ENCODE measurements at places on chromosomes 12 and 14. TPM values are rescaled to one million over a fixed set of nuclear protein-coding genes. Genes with fewer than 3 reads are reported as not detected.

DNA sequence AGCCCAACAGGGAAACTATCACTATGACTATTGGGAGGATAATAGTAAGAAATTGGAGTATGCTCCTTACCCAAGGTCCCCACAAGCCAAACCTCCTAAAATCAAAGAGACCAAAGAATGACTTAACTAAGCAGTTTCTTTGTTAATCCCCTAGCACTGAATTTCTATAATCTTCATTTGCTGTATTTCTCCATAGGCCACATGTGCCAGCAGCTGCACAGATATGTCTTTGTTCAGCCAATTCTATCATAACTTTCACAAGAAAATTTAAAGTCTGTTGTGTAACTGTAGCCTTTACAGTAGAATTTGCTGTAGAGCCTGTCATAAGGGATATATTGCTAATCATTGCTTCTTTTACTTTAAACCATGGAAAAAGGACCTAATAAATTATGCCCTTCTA is 104.0 kb downstream of the RIN3 start:
- no peaks in the 10 kb centered on the region for H3K36me3 ChIP-seq
- no peak overlapping the region for H3K27ac ChIP-seq
- no peaks in the 10 kb centered on the region for H3K27me3 ChIP-seq
- no peak overlapping the region for H3K4me3 ChIP-seq
- H3K4me1 ChIP-seq = no peaks in the 10 kb centered on the region

TESPA1 gene
- 0.10 TPM for polyA plus RNA-seq

DNA sequence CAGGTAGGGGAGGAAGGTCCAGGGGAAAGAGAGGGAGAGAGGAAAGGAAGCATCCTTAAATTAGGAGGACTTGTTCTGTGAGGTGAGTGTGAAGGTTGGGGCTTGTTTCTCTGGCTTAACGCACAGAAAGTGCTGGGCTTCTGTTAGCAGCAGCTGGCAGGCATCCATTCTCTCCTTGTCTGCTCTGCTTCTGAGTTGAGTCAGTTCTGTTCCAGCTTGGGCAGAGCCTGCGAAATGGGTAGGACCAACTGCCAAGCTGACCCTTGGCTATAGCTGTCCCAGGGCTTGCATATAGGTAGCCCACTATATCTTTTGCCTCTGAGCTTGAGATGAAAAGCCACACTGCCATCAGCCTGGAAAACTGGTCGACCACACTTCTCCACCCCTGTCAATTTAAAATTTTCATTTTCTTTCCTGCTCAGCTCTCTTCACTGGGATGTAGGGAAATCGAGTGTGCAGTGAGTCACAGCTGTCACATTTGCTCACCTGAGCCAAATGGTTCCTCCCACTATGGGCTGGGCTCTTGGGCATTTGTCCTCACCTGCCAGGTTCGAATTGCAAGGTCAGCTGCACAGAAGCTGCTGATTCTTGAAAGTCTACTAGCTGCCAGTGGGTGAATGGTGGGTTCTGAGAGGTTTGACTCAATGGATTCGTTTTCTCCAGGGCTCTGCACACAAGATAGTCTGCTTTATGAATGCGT is 256.4 kb upstream of the PWP1 start:
- H3K4me3 ChIP-seq = no peak overlapping the region
- no peaks in the 10 kb centered on the region for H3K27me3 ChIP-seq
- no peak overlapping the region for H3K27ac ChIP-seq
- DNase-seq = no peak

- no peak overlapping the region for H3K27ac ChIP-seq
- H3K27me3 ChIP-seq = no peaks in the 10 kb centered on the region
- H3K4me3 ChIP-seq = no peak overlapping the region
Observed at GRCh38 chr12:118714051-118714460, 267.3 kb upstream of the SRRM4 start.

ANKRD33 gene
- polyA plus RNA-seq = not detected

STYK1 gene
- polyA plus RNA-seq = not detected

GRCh38 chr14:92990456-92991430 is 67.8 kb downstream of the CHGA start:
- H3K36me3 ChIP-seq = no peaks in the 10 kb centered on the region
- H3K4me1 ChIP-seq = peaks cover 20% of the 10 kb centered on the region
- no peak overlapping the region for H3K4me3 ChIP-seq
- H3K27ac ChIP-seq = no peak overlapping the region
- H3K27me3 ChIP-seq = no peaks in the 10 kb centered on the region
- no peak for DNase-seq

OR4E2 gene
- polyA plus RNA-seq = not detected

STON2 gene
- polyA plus RNA-seq = 2.6 TPM

DNA sequence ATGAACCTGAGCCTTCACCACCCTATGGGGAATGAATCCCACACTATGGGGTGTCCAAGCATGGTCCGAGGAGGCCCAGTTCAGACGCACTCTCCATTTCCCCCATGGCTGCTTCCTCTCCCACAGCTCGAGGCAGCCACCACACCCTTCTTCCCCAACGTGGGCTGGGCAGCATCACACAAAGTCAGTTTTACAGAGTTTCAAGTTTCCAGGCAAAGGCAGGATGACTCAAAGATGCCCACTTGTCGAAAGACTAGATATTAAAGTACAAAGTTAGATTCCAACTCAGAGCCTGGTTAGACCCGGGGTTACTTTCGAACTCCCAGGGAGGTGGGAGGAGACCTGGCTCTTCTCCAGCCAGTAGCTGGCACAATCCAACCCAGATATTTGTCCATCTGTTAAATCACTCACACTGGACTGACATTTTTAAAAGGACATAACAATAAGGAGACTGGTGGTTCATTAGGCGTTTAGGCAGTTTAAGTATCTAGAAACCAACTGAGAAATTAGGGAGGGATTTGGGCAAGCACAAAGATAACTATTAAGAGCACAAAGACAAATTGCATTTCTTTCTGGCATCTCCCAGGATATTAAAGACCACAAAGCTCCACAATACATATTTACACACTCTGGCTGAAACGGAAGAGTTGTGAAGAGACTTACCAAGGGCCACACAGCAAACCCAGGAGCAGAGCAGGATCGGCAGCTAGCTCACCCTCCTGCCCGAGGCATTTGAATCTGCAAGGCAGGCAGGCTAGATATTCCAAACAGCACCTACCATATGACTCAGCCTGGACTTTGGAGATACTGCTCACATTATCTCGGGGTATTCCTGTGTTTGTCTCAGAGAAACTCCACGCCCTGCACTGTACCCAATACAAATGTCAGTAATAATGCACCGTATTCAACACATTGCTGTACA is 34.8 kb downstream of the TMCC3 start:
- peaks cover 10% of the 10 kb centered on the region for H3K4me1 ChIP-seq
- H3K4me3 ChIP-seq = no peak overlapping the region
- H3K27ac ChIP-seq = peak overlapping the region; percentile 4
- no peak for DNase-seq

KRT6C gene
- not detected for polyA plus RNA-seq

DNA sequence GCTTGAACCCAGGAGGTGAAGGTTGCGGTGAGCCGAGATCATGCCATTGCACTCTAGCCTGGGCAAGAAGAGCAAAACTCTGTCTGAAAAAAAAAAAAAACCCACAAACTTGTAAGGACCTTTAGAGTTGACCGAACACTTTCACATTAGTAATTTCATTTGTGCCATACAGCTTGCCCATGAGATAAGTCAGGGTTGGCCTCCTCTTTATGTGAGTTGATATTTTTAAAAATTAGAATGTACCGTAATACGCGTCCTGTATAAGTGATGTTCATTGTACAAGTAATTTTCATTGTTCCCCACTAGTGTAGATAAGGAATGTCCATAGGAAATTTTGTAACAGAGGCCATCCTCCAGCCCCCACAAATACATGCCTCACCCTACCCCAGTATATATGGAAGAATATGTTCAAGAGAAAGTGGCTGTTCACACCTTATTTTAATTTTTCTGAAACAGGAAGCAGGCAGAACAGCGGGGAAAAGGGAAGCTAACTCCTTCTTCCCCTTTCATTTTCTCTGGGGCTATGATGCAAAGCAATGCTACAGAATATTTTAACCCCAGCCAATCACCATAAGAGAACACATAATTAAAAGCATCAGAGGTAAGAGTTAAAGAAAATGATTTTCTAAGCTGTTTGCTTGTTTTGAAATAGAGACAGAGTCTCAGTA is 31.9 kb upstream of the HIF1A start:
- H3K27me3 ChIP-seq = no peaks in the 10 kb centered on the region
- no peaks in the 10 kb centered on the region for H3K36me3 ChIP-seq
- H3K27ac ChIP-seq = peak overlapping the region; percentile 39
- no peaks in the 10 kb centered on the region for H3K4me1 ChIP-seq

NPFF gene
- polyA plus RNA-seq = not detected

- no peak overlapping the region for H3K4me3 ChIP-seq
- H3K4me1 ChIP-seq = no peaks in the 10 kb centered on the region
- no peaks in the 10 kb centered on the region for H3K27me3 ChIP-seq
- peaks cover 5% of the 10 kb centered on the region for H3K36me3 ChIP-seq
Observed at GRCh38 chr14:72665259-72665658, 228.6 kb downstream of the DPF3 start.

GRCh38 chr12:124057691-124058090 is 84.7 kb downstream of the ZNF664 start:
- DNase-seq = no peak
- no peak overlapping the region for H3K4me3 ChIP-seq
- H3K4me1 ChIP-seq = no peaks in the 10 kb centered on the region
- H3K27me3 ChIP-seq = no peaks in the 10 kb centered on the region
- no peaks in the 10 kb centered on the region for H3K36me3 ChIP-seq

- H3K4me3 ChIP-seq = no peak overlapping the region
- H3K4me1 ChIP-seq = peaks cover 3% of the 10 kb centered on the region
- no peak overlapping the region for H3K27ac ChIP-seq
- no peaks in the 10 kb centered on the region for H3K36me3 ChIP-seq
- H3K27me3 ChIP-seq = no peaks in the 10 kb centered on the region
Observed at GRCh38 chr14:33449268-33449667, 501.6 kb downstream of the EGLN3 start.

GRCh38 chr12:89165703-89166102 is 186.6 kb downstream of the DUSP6 start:
- H3K27ac ChIP-seq = no peak overlapping the region
- no peaks in the 10 kb centered on the region for H3K36me3 ChIP-seq
- no peak overlapping the region for H3K4me3 ChIP-seq
- DNase-seq = no peak
- H3K4me1 ChIP-seq = peaks cover 18% of the 10 kb centered on the region

DNA sequence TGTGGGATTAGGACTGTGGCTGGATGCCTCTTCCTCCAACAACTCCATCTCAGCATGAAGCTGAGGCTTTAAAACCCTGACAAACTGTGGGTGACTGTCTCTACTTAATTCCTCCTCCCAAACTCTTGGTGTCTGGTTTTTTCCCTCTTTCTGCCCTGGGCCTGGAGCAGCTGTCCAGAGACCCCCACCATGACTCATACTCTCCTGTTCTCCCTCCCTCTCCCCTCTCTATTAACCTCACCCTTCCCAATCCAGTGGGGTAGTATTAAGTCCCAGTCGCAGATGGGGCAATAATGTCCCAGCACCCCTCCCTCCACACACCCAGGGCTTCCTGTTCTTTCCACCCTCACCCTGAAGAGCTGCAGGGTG is 2.0 kb upstream of the DNAJC14 start:
- H3K36me3 ChIP-seq = no peaks in the 10 kb centered on the region
- H3K27ac ChIP-seq = peak overlapping the region; percentile 93
- no peak for DNase-seq
- no peak overlapping the region for H3K4me3 ChIP-seq
- no peaks in the 10 kb centered on the region for H3K27me3 ChIP-seq
- peaks cover 34% of the 10 kb centered on the region for H3K4me1 ChIP-seq

PTGER2 gene
- polyA plus RNA-seq = 0.36 TPM

- H3K27ac ChIP-seq = no peak overlapping the region
- H3K36me3 ChIP-seq = no peaks in the 10 kb centered on the region
- H3K4me1 ChIP-seq = peaks cover 5% of the 10 kb centered on the region
- no peak for DNase-seq
- H3K27me3 ChIP-seq = no peaks in the 10 kb centered on the region
Observed at GRCh38 chr12:57852200-57852599, 5.7 kb upstream of the CTDSP2 start.

KLRF1 gene
- polyA plus RNA-seq = 0.18 TPM

GRCh38 chr14:32697704-32698103 is 241.0 kb upstream of the NPAS3 start:
- H3K4me1 ChIP-seq = peaks cover 2% of the 10 kb centered on the region
- H3K4me3 ChIP-seq = no peak overlapping the region
- no peaks in the 10 kb centered on the region for H3K27me3 ChIP-seq
- no peaks in the 10 kb centered on the region for H3K36me3 ChIP-seq
- no peak overlapping the region for H3K27ac ChIP-seq
- DNase-seq = no peak

WSCD2 gene
- 0.05 TPM for polyA plus RNA-seq

FGD4 gene
- 11.2 TPM for polyA plus RNA-seq

C12orf60 gene
- polyA plus RNA-seq = 0.53 TPM

NINJ2 gene
- polyA plus RNA-seq = 16.5 TPM

DNA sequence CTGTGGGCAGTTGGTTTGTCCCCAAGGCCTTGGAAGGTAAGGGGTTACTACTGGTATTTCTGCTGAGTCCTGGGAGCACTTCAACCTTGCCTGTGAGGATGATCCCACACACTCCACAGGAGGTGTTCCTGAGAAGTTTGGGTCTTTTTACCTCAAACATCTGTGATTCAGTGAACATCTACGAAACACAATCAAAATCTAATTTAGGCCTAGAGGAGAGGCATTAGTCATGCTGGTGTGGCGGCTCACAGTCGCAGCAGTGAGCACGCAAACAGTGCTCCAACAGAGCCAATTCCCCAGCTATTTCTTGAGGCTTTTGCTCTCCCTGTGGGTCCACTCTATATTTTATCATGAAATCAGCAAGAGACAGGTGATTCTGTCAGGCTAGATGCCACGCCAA is 107.6 kb downstream of the APAF1 start:
- no peaks in the 10 kb centered on the region for H3K27me3 ChIP-seq
- DNase-seq = no peak
- no peaks in the 10 kb centered on the region for H3K36me3 ChIP-seq
- no peaks in the 10 kb centered on the region for H3K4me1 ChIP-seq
- H3K4me3 ChIP-seq = no peak overlapping the region

DNA sequence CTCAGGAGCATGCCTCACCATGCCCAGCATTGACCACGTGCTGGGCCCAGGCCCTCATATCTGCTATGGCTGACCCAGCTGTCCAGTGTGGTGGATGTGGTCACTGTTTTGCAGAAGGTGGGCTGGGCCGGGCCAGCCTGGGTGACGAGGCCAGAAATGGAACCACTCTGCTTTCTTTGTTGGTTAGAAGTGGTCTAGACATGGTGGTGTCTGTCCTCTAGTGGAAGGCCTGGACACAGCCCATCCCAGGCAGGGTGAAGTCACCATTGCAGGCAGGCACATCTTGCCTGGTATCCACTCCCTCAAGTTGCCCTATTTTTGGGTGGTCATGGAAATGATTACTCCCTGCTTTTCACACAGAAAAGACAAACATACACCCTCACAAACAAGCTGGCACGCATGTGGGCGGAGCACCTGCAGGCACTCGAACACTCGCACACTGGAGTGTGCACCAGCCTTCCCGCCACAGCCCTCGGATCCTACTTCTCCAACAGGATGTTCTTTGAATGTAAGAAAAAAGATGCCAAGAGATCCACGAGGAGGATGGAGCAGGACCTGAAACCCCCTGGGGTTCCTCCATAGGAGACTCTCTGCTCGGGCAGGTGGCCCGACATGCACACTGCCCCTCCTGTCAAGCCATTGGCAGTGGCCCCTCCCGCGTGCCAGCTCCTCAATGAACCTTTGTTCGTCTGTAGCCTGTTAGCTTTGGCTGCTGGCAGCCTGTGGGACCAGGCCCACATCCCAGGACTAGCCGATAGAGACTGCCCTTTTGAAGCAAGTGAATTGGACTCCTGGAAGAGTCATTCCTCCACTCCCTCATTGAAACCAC is 38.4 kb downstream of the MLXIP start:
- H3K36me3 ChIP-seq = no peaks in the 10 kb centered on the region
- H3K4me1 ChIP-seq = peaks cover 38% of the 10 kb centered on the region

Data from liver (tissue), 10 donors.